ENCODE measurements at places on chromosomes 2 and 18. TPM values are rescaled to one million over a fixed set of nuclear protein-coding genes. Genes with fewer than 3 reads are reported as not detected.

DNA sequence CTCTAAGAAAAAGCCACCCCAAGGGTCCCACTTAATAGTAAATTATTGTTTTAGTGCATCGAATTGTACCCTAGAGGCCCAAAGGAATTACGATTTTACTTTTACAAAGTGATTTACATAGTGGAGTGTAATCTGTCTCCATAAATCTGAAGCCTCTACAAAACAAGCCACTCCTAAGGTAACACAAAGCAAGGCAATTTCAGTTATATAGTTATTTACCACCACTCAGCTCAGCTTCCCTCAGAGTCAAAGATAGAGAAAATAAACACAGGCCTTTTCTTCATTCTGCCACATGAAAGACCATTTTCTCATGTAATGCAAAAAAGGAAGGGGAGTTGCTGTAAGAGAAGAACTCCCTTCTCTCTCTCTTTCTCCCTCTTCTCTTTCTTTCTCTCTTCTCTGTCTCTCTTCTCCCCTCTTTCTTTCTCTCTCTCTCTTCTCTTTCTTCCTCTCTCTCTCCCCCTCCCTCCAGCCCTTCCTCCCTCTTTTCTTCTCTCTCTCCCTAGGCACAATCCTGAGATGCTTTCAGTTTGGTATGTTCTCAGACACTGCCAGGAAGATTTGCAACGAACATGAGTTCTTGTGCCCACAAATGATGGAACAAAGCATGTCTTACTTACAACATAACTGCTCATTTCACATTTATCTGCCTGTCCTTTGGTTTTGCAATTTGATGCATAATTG is 264.5 kb downstream of the BCL2 start:
- DNase-seq = no peak

Gene PCARE
- total RNA-seq = not detected

DNA sequence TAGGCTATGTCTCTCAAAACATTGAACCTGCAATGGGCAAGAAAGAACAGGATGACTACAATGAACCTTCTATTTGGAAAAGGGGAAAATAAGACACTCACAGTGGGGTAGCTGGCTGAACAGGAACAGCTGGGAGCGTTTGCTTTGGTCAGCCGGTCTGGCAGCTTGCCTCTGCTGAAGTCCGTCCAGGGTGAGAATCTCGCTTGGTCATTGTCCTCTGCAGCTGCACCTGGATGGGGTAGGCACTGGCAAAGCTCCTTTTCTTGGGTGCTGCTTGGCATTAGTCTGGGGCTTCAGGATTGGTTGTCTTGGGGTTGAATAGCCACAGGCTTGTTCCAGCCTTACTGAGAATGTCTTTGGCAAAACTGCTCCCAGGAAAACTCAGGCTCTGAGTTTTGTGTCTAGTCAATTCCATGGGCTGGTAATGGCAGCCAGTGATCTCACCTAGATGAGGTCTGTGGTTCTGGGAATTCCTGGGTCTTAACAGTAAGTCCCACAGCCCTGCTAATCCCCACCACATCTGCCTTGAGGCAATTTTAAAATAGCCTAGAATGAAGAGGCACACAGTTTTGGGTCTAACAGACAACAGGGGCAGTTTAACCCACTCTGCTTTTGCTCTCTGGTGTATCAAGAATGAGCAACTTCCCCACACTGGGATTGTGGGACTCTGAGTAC is 13.4 kb downstream of the NEDD4L start:
- no peak for DNase-seq

DNA sequence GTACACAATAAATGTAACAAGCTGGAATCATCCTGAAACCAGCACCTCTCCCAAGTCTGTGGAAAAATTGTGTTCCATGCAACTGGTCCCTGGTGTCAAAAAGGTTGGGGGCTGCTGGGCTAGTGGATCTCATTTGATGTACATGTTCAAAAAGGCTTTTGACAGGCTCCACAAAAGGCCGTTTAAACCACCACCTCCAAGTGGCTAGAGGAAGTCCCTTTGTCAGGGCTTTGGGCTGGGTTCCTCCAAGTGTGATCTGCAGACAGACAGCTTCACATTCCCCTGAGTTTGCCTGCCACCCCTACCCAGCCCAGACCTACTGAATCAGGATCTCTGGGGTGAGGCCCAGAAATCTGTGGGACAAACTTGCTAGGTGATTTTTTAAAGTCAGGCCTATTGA is 84.7 kb downstream of the TGFA start:
- no peak for DNase-seq

Gene HAUS1
- total RNA-seq = 22.7 TPM

GRCh38 chr2:13818002-13818401 is 814.5 kb upstream of the LRATD1 start:
- DNase-seq = no peak

DNA sequence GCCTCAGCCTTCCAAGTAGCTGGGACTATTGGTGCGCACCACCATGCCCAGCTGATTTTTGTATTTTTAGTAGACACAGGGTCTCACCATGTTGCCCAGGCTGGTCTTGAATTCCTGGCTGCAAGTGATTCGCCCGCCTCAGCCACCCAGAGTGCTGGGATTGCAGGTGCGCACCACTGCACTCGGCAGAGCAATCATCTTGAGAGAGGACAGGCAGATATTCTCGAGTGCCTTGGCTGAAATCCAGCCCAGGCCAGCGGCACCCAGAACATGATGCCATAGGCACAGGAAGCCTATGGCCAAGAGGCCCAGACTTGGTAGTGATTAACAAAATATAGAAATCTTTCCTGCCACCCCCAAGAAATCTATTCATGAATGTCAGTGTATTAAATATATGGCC is 58.0 kb upstream of the PEX13 start:
- DNase-seq = no peak

DNA sequence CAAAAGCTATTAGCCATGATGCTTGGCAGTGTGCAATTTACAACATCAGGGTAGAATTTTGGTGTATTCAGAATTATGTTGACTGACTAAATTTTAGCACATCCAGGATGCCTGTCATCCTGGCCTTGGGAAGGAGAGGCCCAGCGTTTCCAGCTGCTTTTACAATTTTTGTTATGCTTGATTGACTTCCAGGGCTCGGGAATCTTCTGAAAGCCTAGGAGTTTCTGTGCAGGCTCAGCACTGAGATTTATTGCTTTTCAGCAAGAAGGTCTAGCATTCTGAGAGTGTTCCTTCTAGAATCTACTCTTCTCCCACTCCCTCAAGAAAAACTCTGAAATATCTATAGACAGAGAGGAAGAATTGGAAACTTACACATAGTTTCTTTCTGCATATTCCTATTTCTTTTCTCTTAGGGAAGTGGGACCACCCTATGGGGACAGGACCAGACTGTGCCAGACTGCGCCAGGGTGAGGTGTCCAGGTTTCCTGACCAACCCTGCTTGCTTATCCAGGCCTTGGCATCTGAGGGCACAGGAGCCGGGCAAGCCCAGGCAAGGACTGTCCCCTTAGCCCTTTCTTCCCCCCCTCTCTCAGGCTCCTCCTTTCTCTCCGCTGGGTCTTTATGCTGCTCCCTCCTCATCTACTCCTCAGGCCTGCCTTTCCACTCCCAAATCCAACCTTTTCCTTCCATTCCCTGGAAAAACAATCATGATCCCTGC is 26.9 kb downstream of the MAIP1 start:
- no peak for DNase-seq

- DNase-seq = no peak
Measured at GRCh38 chr18:47968006-47968676, 37.7 kb upstream of the SMAD2 start.

GRCh38 chr2:138123741-138124140 is 159.5 kb downstream of the HNMT start:
- no peak for DNase-seq

Gene FOXI3
- not detected for total RNA-seq

DNA sequence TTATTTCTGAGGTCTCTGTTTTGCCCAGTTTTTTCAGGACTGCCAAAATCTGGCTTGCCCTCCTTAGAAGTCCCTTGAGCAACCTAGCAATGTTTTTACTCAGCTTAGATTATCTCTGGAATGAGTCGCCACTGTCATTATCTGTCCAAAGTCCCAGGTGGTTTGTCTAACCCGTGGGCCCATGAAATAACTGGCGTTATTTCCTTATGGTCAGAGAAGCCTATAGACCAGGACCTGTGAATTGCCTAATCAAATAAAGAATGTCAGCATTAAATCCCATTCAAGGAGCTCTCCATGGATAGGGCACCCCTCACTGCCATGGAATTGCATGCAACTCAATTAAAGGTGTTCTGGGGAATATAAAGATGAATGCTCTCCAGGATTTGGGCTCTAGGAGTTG is 373.9 kb downstream of the SETBP1 start:
- DNase-seq = no peak

GRCh38 chr2:179285060-179285459 is 20.4 kb upstream of the SESTD1 start:
- no peak for DNase-seq

Gene YES1
- 50.8 TPM for total RNA-seq

GRCh38 chr2:202171241-202171825 is 67.1 kb downstream of the SUMO1 start:
- DNase-seq = no peak

Gene TM4SF20
- 0.16 TPM for total RNA-seq

GRCh38 chr18:37403100-37403781 is 162.4 kb downstream of the CELF4 start:
- peak; percentile 95 for DNase-seq

DNA sequence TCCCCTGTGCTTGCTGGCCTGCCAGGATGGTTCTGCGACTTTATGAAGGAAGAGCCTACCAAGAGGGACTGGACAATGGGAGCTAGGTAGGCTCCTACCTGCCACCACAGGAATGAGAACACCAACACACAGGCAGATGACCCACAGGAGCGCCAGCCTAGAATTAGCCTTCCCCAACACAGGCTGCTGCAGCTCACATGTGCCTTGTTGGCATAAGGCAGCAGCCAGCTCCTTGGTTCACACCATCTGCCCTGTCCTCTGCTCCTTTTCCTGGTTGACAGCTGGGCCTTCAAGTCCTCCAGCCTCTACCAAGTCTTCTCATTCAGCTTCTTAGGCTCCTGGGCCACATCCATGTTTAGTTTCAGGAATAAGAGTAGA is 705.4 kb upstream of the RAB6C start:
- DNase-seq = no peak

Gene ACMSD
- not detected for total RNA-seq

All from HFFc6 (cell line).